NCI-H446 (cell line): ENCODE measurements at places on chromosomes 3 and 15.

- DNase-seq: no peak
Observed at GRCh38 chr3:4138786-4139431, 164.3 kb upstream of the SETMAR start.

DNA sequence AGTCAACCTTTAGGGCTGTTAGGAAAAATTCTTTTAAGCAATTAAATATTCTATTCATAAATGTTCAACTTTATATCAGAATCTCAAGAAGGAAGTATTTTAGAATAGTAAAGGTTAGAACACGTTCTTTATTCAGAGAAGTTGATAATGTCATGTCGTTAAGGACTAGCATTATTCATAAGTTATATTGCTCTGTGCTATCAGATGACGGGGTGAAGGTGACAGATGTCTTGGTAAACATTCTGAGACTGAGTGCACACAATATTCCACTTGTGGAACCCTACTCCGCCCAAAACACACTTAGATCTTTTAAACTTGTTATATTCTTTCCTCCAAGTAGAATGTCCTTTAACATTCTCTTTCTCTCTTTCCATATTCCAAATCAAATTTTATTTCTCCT is 7.9 kb downstream of the AP4E1 start:
- no peak for DNase-seq

DNA sequence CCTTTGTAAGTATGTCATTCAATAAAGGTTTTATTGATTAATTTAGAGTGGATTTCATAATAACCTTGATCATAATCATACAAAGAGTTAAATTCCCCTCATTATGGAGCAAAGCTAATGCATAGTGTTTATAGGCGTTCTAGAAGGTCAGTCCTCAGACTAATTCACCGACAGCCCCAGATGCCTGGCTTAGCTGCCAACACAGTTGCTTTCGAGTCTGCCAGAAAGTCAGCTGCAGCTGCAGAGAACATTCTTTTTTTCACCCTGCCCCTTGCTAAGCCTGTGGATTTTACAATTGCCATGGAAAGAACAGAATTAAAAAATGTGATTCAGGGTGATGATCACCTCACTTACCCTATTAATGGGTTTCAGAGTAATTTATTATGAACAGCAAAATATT is 21.2 kb downstream of the CADM2 start:
- DNase-seq: no peak

GRCh38 chr3:172281884-172282283 is 166.4 kb downstream of the GHSR start:
- DNase-seq: no peak

- DNase-seq: no peak
Observed at GRCh38 chr3:15886521-15886920, 88.7 kb upstream of the ANKRD28 start.

DNA sequence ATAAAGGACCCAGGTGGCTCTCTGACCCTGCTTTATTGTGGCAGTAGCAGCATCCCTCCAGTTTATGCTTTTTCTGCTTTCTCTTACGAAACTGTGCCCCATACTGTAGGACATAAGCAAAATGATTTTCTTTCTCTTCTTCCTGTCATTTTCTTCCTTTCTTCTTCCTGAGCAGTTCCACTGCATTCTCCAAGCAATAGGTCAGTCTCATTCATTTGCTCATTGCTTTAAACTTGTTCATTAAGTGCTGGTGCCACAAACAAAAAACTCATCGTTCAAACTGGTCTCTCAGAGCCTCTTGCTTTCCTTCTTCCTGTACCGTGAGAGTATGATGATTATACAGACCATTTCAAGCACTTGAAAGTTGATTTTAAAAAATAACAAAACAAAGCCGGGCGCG is 66.8 kb downstream of the PDE8A start:
- DNase-seq: no peak

DNA sequence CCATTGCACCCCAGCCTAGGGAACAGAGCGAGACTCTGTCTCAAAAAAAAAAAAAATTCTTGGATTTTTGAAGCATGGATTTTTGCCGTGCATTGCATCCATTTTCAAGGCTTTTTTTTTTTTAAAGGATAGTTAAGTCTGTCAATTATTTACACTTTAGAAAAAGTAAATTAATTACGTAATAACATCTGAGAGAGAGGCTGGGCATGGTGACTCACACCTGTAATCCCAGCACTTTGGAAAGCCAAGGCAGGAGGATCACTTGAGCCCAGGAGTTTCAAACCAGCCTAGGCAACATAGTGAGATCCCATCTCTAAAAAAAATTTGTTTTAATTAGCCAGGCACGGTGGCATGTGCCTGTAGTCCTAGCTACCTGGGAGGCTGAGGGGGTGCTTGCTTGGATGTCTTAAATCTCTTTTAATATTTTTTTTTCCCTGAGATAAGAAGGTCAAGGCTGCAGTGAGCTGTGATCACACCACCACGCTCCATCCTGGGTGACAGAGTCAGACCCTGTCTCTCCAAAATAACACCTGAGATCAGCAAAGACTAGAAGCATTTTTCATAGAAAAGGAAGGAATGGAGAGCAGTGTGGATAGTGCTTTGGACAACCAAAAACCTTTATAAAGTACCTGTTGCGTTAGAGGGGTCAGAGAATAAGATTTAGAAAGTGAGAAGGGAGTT is 6.8 kb upstream of the SENP7 start:
- no peak for DNase-seq

- no peak for DNase-seq
Observed at GRCh38 chr3:188914552-188914951, 257.2 kb upstream of the TPRG1 start.

GRCh38 chr3:148975248-148975647 is 16.1 kb upstream of the GYG1 start:
- peak; percentile 23 for DNase-seq

DNA sequence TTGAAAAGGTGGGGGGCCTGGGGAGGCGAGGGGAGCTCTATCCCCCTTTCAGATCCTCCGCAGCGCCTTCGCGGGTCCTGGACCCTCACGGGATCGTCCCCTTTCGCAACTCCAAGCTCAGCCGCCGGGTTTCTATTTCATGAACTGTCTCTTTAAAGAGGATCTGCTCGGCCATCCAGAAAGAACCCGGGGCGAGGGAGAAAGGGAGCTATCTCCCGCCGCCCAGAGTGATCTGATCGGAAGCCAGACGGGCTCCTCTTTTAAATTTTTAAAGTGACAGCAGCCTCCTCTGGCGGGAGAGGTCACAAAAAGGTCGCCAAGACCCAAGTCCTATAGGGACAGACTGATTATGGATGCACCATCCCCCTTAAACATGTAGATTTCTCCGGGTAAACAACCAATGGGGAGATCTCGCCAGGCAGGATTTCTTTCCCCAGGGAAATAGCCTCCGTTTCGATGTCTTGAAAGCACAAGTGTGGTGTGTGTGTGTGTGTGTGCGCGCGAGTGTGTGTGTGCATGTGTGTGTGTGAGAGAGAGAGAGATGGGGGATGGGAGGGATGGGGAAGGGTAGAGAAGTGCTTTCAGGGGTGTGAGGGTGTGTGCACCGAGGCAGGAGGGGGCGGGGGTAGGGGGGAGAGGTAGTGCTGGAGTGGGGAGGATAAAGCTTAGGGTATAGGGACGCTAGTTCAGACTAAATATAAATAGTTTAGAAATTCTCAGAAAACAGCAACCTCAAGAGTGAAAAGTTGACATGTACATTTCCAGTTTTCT is 516.1 kb downstream of the MECOM start:
- DNase-seq: no peak

DNA sequence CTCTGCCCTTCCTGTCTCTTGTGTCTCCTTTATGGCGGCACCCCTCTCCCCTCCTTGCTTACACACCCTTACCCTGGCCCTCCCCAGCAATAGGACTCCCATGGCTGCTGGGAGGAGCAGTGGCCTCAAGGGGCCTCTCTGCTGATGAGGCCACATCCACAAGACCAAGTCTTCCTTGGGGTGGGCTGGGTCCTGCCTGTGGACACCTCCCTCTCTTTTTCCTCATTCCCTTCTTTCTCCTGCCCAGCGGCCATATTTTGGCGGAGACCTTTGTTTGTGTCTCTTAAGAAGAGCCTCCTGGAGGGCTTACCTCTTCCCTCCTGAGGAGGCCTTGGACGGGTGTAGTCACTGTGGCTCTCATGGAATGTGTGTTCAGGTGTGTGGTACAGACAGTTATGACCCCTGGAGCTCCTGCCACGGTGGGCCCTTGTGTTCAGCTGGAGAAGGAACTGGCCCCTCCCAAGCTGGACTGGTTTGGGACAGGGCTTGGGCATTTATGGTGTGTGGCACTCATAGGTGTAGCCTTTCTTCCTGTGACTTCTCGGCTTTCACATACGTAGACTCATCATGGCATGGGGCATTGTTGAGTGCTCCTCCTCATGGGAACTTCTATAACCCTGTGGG is 56.6 kb upstream of the APEH start:
- DNase-seq: no peak

- DNase-seq: no peak
Observed at GRCh38 chr3:179730506-179730905, 77.7 kb downstream of the USP13 start.

GRCh38 chr3:168981396-168981795 is 682.1 kb downstream of the MECOM start:
- DNase-seq: no peak

GRCh38 chr3:9716801-9717555 is 13.3 kb downstream of the CPNE9 start:
- DNase-seq: no peak

GRCh38 chr3:197936819-197937384 is 13.1 kb upstream of the RPL35A start:
- no peak for DNase-seq

DNA sequence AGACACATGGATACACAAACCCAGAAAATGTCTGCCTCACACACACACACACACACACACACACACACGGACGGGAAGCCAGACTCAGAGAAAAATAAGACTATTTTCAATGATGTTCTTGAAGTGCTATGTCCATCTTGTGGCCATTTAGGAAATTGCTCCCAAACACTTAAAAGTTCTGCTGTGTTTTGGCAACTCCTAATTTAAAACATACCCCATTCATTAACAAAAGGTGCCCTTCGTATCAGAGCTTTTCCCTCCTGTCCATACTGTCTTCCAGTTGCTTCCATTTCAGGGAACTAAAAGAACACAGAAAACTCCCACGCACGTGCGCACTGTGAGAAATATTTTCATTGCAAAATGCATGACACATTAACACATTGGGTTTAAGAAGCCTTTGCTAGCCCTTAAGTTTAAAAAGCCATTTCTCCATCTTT is 44.6 kb downstream of the SLC12A1 start:
- peak; percentile 80 for DNase-seq

DNA sequence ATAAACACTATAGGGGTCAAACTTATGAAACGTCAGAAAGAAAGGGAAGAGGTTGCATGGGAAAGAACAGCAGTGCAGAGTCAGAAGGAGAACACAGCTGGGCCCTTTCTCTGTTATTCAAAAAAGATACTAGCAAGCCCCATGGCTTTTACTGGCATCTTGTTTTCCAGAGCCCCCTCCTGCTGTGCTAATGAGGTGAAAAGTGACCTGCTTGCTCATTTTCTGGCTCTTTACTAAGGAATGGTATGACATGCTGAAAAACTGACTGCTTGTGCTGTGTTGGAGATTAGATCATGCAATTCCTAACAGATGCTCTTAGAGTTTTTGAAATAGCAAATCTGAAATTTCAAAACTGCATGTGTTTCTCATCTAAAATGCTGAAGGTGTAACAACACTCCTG is 541.6 kb upstream of the ALCAM start:
- DNase-seq: peak; percentile 38

DNA sequence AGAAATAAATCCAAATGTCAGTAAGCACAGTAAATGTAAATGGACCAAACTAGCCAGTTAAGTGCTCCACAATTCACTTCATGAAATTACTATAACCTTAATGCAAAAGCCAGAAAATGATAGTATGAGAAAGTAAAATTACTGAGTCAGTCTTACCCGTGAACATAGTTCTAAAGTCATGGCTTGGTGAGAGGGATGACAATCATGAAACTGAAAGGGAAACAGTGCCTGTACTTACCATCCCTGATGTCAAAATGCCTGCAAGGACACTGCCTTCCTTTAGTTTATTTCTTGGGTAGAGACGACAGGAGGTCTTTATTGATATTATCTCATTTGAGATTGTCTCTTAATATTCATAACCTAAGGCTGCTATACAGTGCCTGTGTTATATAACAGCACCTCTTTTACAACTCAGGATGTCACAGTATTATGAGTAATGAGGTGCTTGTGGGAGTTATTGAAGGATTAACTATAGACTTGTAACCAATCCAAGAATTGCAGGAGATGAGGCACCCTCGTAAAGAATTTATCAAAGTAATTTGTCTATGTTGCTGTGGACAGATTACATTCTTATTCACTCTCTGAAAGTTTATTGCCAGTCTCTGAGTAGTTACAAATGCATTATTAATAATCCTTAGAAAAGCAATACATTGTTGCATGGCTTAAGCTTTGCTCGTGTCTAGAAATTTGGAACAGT is 142.9 kb upstream of the BFSP2 start:
- no peak for DNase-seq

GRCh38 chr3:4351164-4351855 is 48.1 kb downstream of the SETMAR start:
- DNase-seq: no peak

GRCh38 chr3:183142199-183142598 is 20.3 kb downstream of the LAMP3 start:
- no peak for DNase-seq

DNA sequence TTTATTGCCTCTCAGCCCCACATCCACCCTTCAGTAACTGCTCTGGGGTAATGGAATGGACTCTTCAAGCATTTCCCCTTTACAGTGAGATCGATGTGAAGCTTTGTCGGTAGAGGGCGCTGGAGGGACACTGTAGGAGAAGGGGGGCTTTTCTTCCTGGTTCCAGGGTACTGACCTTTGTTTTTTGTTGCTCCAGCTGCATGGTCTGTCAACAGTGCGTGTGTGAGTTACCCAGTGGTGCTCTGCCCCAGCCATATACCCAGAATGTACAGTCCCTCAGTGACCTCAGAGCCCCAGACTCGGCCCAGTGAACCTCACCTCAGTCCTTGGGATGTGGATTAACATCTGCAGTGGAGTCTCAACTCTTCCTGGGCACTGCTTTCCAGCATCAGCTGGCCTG is 180.3 kb upstream of the TSC22D2 start:
- peak; percentile 85 for DNase-seq

DNA sequence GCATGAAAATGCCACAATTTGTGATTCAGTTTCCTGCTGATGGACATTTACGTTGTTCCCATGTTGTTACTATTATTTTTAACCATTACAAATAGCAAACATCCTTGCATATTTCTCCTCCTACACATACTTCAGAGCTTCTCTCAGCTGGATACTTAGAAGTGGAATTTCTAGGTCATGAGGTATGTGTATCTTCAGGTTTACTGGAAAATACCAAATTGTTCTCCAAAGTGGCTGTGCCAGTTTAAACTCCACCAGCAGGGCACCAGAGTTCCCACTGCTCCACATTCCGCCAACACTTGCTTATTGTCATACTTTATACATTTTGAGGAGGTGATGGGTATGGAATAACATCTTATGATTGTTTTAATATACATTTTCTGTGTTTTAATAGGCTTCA is 45.7 kb downstream of the PRR23E start:
- DNase-seq: no peak

GRCh38 chr3:150083655-150084042 is 113.0 kb upstream of the PFN2 start:
- DNase-seq: peak; percentile 84

- DNase-seq: no peak
Observed at GRCh38 chr3:152192936-152193672, 75.6 kb upstream of the MBNL1 start.
